CD8-positive, alpha-beta T cell (primary cell): ENCODE measurements at places on chromosomes 1 and 21.

DNA sequence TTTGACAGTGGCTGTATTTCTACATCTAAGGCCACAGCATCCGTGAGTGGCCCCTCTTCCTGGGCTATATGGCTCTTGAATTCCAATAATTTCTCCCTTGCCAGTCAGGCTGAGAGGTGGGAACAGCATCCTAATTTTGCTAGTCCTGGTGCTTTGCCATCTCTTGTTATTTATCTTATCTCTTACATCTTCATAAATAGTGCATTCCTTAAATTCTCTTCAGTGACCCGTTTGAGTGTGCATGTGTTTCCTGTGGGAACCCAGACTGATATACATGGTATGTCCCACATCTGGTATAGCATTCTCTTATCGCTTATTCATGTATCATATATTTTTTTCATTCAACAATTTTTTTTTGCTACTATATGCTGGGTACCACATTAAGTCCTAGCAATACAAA is 9.9 kb downstream of the S100A11 start:
- DNase-seq, result no peak

GRCh38 chr1:195958131-195958530 is 650.1 kb downstream of the KCNT2 start:
- no peak for DNase-seq

- no peak for DNase-seq
These were observed 24.7 kb downstream of the MEF2D start for GRCh38 chr1:156475568-156476500.

DNA sequence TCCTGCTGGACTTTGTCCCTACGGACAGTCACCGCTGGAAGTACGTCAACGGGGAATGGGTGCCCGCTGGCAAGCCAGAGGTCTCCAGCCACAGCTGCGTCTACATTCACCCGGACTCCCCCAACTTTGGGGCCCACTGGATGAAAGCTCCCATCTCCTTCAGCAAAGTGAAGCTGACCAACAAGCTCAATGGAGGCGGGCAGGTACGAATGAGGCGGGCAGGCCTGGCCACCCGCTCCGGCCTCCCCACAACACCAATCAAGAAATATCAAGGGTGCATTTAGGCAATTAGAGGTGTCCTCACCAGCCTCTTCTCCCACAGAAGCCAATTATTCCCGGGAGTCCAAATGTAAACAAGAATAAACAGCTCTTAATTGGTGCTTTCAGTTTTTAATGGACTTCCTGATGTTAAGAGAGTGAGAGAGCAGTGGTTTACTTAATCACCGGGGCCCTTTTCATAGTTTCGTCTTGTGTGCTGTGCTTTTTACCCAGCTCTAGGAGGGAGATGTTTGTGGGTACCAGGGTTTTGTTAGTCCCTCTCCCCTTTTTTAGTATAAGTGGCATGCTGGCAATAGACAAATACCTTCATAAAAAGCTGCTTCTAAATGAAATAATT is 10.7 kb downstream of the TBX19 start:
- no peak for DNase-seq

- DNase-seq, result no peak
These were observed 76.4 kb downstream of the PTPRU start for GRCh38 chr1:29312469-29313461.

GRCh38 chr1:98172578-98172977 is 251.7 kb upstream of the DPYD start:
- DNase-seq, result no peak
